ENCODE measurements at places on chromosomes 6 and 20.

- no peak for DNase-seq
Observed at GRCh38 chr20:47740862-47741184, 44.5 kb downstream of the SULF2 start.

GRCh38 chr6:122322824-122323223, 76.6 kb upstream of the HSF2 start:
- DNase-seq, result no peak

DNA sequence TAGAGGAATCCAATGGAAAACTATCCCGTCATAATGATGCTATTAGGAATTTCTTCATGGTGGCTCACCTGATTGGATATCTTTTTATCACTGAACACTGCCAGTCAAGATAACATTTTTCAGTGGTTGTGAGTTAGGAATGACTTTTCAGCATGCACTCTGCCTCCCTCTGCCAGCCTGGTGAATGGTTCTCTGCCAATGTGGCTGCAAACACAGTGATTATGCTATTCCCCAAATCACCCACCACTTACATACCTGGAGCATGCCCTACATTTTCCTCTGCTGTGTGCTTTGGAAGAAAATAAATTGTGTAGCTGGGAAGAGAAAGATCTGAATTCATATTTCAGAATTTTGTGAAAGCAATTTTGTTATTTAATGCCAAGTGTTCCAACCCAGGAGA, 102.6 kb upstream of the LAMP5 start:
- DNase-seq, result no peak

DNA sequence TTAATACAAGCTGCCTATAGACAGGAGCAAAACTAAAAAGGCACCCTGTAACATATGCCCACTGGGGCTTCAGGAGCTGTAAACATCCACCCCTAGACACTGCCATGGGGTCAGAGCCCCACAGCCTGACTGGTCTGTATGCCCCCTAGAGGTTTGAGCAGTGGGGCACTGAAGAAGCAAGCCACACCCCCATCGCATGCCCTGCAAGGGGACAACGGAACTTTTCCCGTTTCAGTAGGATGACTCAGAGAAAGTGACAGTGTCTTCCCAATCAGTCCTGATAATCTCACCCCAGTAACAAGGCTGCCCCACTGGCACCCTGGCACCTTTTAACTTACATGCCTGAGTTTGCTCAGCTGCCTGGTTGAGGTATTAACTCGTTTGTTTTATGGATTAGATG, 35.9 kb downstream of the BEND3 start:
- DNase-seq, result no peak

DNA sequence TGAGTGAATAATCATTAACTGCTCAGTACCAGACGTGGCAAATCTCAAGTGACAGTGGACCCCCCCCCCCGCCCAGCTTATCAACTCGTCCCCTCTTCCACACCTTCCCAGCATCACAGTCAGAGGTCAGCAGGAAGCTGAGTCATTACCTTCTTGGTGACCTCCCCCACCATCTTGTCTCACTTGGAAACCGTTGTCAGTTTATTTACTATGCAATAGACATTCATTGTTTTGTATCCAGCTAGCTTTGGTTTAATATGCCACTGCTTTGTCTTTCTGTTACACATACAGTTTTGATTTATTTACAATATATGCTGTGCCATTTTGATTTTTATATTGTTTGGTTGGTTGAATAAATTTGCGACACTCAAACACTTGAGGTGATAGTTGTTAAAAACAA, 158.1 kb downstream of the QKI start:
- DNase-seq, result no peak

DNA sequence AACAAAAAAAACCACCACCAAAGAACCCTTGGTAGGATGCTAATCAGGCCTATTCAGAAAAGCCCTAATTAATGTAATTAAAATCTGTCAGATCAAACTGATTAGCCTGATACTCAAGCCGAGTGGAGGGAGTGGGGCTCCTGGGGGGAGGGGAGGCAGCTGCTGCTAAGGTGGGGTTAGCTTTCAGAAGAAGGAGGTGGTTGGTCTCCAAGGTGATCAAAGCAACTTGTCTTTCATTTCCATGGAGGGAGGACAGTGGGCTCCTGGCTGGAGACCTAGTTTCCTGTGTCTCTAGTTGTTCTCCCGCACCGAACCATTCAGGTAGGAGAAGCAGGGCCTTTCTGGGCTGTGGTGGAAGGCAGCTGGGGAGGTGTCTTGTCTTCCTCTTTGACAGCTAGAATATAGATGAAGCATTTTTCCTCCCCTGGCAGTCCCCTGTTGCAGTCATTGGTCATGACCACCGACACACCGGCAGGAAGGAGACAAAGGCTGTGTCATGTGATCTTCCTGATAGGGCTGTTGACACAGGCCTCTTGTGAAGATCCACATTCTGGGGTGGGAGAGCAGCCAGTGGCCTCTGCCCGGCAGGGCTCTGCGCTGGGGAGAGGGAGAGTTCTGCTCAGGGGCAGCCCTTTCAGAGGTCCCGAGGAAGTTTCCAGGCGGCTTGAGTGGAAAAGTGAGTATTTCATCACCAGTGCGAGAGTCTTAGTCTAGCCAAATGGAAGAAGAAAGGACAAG, 39.9 kb upstream of the PRDM1 start:
- DNase-seq, result no peak

- no peak for DNase-seq
Observed at GRCh38 chr6:71126506-71126905, 162.1 kb upstream of the OGFRL1 start.

DNA sequence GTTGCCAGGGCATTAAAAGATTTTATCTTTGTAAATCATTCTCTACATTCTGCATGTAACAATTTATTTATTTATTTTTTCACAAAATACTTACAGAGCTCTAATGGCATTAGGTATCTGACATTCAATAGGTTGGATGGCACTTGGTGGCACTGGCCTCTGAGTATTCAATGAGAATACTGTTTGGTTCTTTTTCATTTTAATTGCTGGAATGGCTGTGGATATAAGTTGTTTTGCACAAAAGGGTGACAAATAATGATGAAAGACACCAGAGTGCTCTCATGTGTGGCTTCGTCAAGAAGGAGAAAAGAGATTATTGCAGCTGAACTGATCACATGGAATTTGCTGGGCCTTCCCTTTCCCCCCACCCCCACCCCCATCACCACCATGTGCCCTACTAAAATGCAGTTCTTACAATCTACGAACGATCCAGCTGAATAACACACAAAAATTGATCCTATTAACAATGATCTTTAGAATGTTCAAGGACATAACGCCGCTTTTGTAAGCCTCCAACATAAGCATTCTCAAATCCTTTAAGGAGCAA, 195.2 kb upstream of the POU3F2 start:
- no peak for DNase-seq

- DNase-seq, result no peak
Observed at GRCh38 chr6:133895573-133896343, 6.8 kb downstream of the TCF21 start.

- no peak for DNase-seq
Observed at GRCh38 chr6:56497240-56497639, 145.4 kb downstream of the DST start.

GRCh38 chr20:4929686-4930397, 71.5 kb downstream of the SLC23A2 start:
- DNase-seq, result no peak

GRCh38 chr6:109363753-109364152, 18.5 kb downstream of the CD164 start:
- DNase-seq, result no peak

DNA sequence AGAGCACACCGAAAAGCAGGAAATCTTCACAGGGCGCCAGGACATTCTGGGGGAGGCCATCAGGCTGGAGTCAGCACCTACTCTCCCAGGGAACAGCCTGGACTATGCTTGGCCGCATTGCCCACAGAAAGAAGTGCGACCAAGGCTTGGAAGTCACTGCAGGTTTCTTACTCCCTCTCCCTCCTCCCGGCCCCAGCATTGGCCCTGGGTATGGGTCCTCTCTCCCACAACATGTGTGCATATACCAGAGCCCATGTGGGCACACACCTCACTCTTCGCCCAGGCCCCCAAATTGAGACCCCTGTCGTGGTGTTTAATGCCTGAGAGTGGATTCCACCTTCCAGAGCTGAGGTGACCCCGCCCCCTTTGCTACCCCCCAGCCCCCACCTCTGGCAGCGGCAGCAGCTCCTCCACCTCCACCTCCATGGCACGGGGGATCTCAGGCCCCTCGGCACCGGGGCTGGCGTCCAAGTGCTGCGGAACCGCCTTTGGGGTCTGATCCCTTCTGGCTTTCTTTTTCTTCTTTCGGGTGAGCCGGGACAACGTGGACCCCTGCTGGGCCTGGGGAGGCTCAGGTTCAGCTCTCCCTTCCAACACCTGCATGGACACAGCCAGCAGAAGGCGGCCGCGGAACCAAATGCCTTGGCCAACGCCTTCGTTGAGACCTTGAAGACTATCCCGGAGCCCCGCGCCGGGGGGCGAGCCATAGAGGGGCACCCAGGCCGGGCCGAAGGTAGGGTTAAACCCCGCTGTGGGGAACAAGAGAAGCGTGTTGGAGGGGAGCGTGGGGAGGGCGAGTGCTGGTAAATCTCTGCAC, 15.2 kb upstream of the SPAG4 start:
- no peak for DNase-seq

- DNase-seq, result peak; percentile 7
Observed at GRCh38 chr6:80535914-80536565, 429.6 kb downstream of the BCKDHB start.

- DNase-seq, result no peak
Observed at GRCh38 chr6:108838101-108838717, 10.0 kb upstream of the ARMC2 start.

- DNase-seq, result no peak
Observed at GRCh38 chr6:166591961-166592520, 5.6 kb upstream of the RAMACL start.

- no peak for DNase-seq
Observed at GRCh38 chr6:43091436-43091991, 15.4 kb downstream of the PTK7 start.

DNA sequence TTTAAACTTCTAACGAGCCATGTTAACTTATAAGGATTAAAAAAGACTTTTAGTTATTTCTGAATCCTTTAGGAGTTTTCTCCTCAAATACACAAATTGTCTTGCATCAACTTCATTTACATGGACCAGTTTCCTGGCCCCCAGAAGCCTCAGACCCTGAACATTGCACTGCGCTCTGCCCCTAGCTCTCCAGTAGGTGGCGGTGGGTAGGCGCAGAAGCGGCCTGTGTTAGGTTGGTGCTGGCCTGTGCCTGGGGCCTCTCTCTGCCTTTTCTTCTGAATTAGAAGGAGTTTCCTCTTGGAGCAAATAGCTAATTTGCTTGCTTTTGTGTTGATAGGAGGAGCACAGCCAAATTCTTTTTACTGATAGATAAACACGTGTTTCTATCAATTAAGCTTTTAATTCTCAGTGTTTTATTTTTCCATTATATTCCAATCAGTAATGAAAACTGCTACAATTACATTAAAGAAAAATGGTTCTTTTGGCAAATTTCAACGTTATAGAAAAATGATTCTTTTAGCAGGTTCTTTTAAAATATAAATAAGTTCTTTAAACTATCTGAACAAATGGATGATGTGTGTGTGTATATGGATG, 44.4 kb downstream of the DTD1 start:
- peak; percentile 43 for DNase-seq

- DNase-seq, result no peak
Observed at GRCh38 chr6:10382728-10383330, 32.0 kb downstream of the TFAP2A start.

DNA sequence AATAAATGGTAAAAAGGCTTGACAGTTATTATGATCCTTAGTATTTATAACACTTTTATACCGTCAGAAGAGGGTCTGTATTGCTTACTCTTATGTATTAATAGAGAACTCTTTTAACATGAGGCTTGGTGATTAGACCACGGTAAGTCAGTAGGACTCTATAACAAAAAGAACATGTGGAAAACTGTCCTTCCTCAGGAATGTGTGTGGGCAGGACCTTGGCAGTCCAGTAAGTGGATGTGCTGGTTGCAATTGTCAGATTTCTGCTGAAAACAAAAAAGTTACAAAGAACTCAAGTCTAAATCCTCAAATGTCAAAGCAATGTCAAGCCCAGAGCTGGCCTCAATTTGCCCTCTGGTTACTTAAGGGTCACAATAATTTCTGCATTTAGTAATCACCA, 81.1 kb downstream of the PLCG1 start:
- DNase-seq, result no peak

DNA sequence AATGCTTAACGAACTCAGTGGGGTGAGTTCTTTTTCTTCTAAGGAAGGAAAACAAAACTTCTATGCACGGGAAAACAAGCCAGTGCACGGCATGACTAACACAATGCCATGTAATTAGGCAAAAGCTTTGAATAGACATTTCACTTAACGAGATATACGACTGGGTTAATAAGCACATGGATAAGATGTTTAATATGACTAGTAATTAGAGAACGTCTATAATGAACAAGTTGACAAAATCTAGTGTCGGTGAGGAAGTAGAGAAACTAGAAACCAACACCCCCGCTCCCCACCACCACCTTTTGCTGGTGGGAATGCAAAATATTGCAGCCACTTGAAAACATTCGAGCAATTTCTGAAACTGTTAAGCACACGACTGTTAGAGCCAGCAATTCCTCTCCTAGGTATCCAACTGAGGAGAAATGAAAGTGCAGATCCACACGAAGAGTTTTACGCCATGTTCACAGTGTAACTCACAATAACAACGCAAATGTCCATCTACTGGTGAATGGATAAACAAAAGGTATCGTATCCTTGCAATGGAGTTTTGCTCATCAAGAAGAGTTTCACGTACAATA, 644.9 kb upstream of the AGPAT4 start:
- DNase-seq, result no peak

- no peak for DNase-seq
Observed at GRCh38 chr6:129513471-129513870, 196.5 kb downstream of the ARHGAP18 start.

DNA sequence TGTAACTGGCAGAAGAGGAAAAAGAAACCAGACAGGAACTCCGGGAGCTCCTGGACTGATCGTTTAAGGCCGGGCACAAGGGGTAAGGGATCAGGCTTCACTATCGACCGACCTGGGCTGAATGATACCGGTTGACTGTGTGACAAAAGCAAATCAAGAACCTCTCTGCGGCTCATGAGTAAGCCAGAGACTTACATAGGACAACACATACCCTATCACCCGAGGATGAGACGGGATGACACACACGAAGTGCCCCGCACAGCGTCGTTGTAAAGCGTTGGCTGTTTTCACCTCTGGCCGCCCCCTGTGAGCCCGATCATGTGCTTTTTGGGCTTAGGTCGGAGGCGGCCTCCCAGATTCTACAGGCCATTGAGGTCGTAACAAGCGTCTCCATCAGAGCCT, 695 bp upstream of the TGIF2 start:
- DNase-seq, result no peak

GRCh38 chr6:77228279-77228678, 235.0 kb downstream of the HTR1B start:
- DNase-seq, result no peak
